ENCODE measurements at places on chromosomes 7 and 10.
A peak's percentile ranks its signal among the peaks of the same experiment; 100 is the strongest.

DNA sequence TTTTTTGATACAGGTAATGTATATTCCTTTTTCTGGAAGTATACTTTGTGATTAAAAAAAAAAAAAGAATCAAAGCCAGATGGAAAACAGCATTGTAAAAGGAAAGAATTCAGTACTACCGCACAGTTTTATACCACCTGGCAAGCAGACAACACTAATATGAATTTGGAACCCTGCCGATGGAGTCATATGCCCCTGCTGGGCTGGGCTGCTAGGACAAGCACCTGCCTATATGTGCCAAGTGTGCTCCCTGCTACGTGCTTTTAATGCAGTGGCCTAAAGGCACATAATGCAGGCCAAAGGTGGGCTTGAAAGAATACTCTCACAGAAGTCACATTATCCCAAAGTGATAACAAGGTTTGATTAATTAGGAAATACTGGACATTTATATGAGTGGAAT lies 29.8 kb upstream of the WAC start:
- DNase-seq, result peak; percentile 52

- no peak for DNase-seq
Observed at GRCh38 chr7:19011212-19011611, 106.2 kb downstream of the TWIST1 start.

DNA sequence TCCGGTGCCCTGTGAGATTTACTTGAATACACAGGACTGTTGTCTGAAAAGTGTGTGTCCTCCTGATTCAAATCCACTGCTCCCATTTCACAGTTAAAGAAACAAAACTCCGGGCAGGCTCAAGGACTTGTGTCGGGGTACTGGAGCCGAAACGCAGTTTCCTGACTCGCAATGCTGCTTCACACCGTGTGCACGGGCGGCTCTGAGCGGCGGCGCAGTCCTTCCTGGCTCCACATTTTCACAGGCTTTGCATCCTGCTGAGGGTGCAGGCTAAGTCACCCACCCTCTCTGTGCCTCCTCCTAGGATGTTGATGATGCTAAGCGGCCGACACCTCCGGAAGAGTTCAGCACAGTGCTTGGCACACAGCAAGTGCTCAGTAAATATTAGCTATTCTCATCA lies 65.4 kb downstream of the SLIT1 start:
- DNase-seq, result no peak

DNA sequence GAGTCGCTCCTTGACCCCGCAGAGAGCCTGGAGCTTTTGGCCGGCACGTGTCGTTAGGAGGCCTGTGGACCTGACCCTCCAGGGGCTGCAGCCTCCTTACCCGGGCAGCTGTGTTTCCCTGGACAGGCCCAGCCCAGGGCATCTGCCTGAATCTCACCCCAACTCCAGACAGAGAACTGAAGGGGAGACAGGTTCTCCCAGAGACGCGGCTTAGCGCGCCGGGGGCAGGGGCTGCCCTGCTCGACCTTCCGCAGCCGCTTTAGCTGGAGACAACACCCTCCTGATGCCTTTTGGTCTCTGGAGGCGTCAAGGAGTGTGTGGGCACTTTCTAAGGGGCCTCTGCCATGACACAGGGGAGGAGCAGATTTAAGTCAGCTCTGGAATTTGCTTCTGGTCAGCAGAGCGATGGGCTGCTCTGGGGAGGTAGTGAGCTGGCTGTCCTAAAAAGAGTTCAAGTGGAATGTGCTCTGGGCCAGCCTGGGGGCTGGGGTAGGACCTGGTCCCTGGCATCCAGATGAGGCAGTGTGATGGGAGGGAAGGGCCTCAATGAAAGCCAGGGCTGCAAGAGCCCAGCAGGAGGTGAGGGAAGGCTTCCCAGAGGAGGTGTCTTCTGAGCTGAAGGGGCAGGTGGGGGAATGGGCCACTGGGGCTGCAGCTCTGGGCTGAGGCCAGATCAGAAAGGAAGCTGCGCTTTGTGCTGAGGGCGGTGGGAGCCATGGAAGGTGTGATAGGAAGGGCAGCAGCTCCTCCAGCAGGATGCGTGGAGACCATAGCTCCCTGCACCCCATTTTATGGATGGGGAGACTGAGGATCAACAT lies 5.8 kb downstream of the GRIFIN start:
- DNase-seq, result no peak

Measured in DMS79 treated with DMSO at 0.1 percent for 48 hours (cell line).